Activated CD4-positive, alpha-beta T cell treated with anti-CD3 and anti-CD28 coated beads for 36 hours (primary cell): ENCODE measurements at places on chromosomes 11 and 22. TPM values are rescaled to one million over a fixed set of nuclear protein-coding genes. Genes with fewer than 3 reads are reported as not detected.
A peak's percentile ranks its signal among the peaks of the same experiment; 100 is the strongest.

The GDPD4 gene
- not detected for total RNA-seq

The MMP12 gene
- not detected for total RNA-seq

- no peak overlapping the region for H3K27ac ChIP-seq
- H3K4me3 ChIP-seq: no peak overlapping the region
- DNase-seq: no peak
- no peaks in the 10 kb centered on the region for H3K36me3 ChIP-seq
Measured at GRCh38 chr11:27391331-27392015, 28.5 kb upstream of the CCDC34 start.

DNA sequence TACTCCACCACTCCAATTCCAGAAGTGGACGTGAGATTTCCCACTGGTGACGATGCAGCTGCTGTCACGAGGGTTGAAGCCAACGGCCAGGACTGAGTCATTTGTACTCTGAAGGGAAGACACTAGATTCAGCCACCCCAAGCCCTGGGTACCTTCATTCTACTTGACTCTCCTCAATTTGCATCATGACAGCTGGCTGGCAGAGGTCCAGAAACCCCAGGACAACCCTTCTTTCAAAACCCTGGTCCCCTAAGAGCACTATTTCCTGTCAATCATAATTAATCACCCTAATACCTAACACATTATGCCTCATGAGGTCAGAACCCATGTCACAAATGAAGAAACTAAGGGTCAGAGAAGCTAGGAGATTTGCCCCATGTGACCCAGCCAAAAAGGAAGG is 4.9 kb downstream of the EML3 start:
- no peaks in the 10 kb centered on the region for H3K27me3 ChIP-seq
- peaks cover 62% of the 10 kb centered on the region for H3K36me3 ChIP-seq
- peaks cover 34% of the 10 kb centered on the region for H3K4me1 ChIP-seq
- no peak overlapping the region for H3K4me3 ChIP-seq
- H3K27ac ChIP-seq: no peak overlapping the region

GRCh38 chr22:37983860-37984791 is at the start of gene SOX10:
Gene SOX10, minus strand, starts transcription at chr22:37984555. Its CDS starts 771 bp downstream, at chr22:37983784.
- no peaks in the 10 kb centered on the region for H3K27me3 ChIP-seq
- H3K4me1 ChIP-seq: no peaks in the 10 kb centered on the region
- no peaks in the 10 kb centered on the region for H3K36me3 ChIP-seq
- H3K4me3 ChIP-seq: no peak within 1 kb of the TSS
- DNase-seq: no peak

DNA sequence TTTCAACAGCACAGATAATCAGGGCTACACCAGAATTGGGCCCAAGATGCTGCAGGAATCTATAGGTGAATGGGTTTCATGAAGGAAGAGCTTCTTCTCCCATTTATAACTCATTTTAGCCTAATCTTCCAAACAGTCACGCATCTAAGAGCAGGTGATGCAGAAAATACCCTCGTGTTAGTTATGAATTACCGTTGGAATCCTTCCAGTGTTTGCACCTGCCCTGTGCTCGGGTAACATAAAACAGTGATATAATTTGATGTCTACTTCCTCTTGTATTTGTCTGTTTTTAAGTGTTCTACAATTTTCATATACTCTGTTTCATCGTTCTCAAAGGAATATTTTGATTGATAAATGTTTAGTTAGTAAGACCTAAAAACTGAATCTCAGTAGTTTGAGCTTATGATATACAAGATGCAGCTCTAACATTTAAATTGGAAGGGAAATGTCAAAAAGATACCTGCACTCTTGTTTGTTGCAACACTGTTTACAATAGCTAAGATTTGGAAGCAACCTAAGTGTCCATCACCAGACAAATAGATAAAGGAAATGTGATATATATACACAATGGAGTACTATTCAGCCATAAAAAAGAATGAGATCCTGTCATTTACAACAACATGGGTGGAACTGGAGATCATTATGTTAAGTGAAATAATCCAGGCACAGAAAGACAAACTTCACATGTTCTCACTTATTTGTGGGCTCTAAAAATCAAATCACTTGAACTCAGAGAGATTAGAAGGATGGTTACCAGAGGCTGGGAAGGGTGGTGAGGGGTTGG is 42.1 kb downstream of the PPARA start:
- H3K4me1 ChIP-seq: no peaks in the 10 kb centered on the region
- no peak overlapping the region for H3K27ac ChIP-seq
- H3K27me3 ChIP-seq: no peaks in the 10 kb centered on the region
- no peak for DNase-seq

DNA sequence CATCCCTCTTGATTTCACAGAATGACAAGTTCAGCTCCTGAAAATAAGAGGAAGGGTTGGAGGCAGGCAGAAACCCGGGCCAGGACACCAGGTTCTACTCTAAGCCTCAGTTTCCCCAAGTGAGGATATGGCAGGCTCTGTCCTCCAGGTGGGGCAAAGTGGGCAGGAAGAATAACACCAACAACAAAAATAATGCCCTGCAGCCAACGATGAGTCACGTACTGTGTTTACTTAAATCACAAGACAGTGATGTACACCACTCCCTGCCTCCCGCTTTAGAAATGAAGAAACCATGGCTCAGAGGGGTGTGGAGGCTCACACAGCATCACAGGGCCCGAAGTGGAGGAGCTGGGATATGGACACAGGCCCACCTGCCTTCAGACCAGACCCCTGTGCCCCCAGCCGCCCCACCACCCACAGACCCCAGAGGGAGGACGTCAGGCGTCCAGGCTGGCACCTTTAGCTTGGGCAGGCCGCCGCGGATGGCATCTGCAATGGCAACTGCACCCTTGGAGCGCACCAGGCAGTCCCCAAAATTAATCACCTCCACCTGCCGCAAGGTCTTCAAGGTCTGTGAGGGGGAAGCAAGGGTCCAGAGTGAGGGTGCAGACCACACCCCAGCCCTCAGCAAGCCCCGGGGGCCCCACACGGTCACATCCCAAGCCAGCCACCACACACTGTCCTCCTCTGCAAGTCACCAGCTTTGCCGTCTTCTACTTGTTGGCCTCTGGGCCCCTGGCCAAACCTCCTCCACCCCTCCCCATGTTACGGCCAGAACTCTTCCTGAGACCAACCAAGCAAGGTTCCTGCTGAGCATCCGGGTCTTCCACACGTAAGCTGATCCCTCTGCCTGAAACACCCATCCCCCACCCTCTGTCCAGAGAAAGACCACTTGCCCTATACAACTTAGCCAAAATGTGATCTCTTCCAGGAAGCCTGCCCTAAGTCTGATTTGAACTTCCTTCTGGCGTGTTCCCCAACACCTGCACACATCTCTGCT is 15.8 kb upstream of the CHADL start:
- H3K4me1 ChIP-seq: no peaks in the 10 kb centered on the region
- H3K4me3 ChIP-seq: no peak overlapping the region
- peaks cover 49% of the 10 kb centered on the region for H3K36me3 ChIP-seq
- no peaks in the 10 kb centered on the region for H3K27me3 ChIP-seq
- DNase-seq: no peak

GRCh38 chr11:17468122-17468521 is 8.5 kb downstream of the ABCC8 start:
- peaks cover 7% of the 10 kb centered on the region for H3K27me3 ChIP-seq
- no peak overlapping the region for H3K27ac ChIP-seq
- H3K4me3 ChIP-seq: no peak overlapping the region
- no peaks in the 10 kb centered on the region for H3K4me1 ChIP-seq

DNA sequence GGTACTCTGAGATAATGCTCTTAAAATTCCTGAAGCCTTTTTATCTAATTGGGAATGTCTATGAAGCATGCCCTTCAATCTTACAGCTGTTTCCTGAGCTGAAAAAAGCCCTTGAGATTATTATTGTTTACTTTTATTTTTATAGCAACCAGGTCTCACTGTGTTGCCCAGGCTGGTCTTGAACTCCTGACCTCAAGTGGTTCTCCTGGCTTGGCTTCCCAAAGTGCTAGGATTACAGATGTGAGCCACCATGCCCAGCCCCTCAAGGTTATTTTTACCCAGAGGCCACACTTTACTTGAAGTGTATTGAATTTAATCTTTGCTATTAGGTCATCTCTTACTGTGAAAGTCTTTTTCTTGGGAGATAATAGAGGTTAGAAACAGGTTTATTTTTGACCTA is 7.0 kb upstream of the SWAP70 start:
- no peaks in the 10 kb centered on the region for H3K36me3 ChIP-seq
- H3K4me3 ChIP-seq: no peak overlapping the region
- DNase-seq: no peak

GRCh38 chr22:31001124-31001770 is 32.2 kb downstream of the TUG1 start:
- H3K36me3 ChIP-seq: no peaks in the 10 kb centered on the region
- H3K27ac ChIP-seq: no peak overlapping the region
- H3K4me1 ChIP-seq: no peaks in the 10 kb centered on the region
- no peak for DNase-seq
- no peak overlapping the region for H3K4me3 ChIP-seq
- H3K27me3 ChIP-seq: peaks cover 2% of the 10 kb centered on the region

GRCh38 chr11:76962583-76963416 is 71.4 kb upstream of the B3GNT6 start:
- no peaks in the 10 kb centered on the region for H3K27me3 ChIP-seq
- H3K4me1 ChIP-seq: peaks cover 9% of the 10 kb centered on the region
- H3K27ac ChIP-seq: no peak overlapping the region
- peaks cover 29% of the 10 kb centered on the region for H3K36me3 ChIP-seq
- no peak overlapping the region for H3K4me3 ChIP-seq
- DNase-seq: no peak

GRCh38 chr11:11403763-11404725 is 51.0 kb upstream of the CSNK2A3 start:
- peaks cover 7% of the 10 kb centered on the region for H3K27me3 ChIP-seq
- no peak overlapping the region for H3K4me3 ChIP-seq
- no peak overlapping the region for H3K27ac ChIP-seq
- no peaks in the 10 kb centered on the region for H3K4me1 ChIP-seq
- no peaks in the 10 kb centered on the region for H3K36me3 ChIP-seq

DNA sequence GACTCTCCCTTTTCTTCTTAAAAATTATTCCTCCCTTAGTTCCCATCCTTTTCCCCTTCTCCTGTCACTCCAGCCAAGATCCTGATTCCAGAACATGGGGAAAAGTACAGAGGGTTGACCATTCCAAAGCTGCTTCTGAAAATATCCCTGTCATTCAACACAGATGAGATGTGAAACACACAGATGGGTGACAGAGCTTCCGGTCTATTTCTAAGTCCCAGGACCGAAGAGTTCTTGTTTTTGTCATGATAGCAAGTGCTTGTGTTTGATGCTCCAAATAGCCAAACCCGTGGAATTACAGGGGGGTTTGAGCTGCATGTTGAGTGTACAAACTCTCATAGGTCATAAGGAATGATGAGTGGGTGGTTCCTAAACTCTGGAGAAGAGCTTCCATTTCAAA is 57.9 kb downstream of the PARVA start:
- no peak overlapping the region for H3K27ac ChIP-seq
- DNase-seq: no peak
- H3K27me3 ChIP-seq: no peaks in the 10 kb centered on the region
- no peak overlapping the region for H3K4me3 ChIP-seq
- no peaks in the 10 kb centered on the region for H3K36me3 ChIP-seq
- no peaks in the 10 kb centered on the region for H3K4me1 ChIP-seq

DNA sequence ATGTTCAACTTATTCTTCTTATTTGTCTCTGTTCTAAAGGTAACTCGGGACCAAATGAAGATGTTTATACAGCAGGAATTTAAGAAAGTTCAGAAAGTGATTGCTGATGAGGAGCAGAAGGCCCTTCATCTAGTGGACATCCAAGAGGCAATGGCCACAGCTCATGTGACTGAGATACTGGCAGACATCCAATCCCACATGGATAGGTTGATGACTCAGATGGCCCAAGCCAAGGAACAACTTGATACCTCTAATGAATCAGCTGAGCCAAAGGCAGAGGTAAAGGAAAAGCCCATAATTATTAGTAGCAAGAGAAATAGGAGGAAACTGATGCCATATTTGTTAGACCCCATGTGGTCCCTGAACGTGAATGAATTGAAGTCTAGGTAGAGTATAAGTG is 63.3 kb downstream of the TRIM44 start:
- H3K4me3 ChIP-seq: no peak overlapping the region
- DNase-seq: no peak
- H3K27ac ChIP-seq: peak overlapping the region; percentile 19
- no peaks in the 10 kb centered on the region for H3K27me3 ChIP-seq
- H3K4me1 ChIP-seq: peaks cover 17% of the 10 kb centered on the region

DNA sequence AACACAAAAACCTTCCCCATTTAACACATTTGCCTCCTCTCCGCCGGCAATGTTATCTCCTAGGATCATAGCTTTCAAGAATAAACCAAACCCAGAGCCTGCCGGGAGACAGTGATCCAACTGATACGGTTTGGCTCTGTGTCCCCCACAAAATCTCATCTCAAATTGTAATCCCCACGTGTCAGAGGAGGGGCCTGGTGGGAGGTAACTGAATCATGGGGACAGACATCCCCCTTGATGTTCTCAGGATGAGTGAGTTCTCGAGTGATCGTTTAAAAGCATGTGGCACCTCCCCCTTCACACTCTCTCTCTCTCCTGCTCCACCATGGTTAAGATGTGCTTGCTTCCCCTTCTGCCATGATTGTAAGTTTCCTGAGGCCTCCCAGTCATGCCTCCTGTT is 33.3 kb downstream of the RBFOX2 start:
- no peak for DNase-seq
- no peaks in the 10 kb centered on the region for H3K4me1 ChIP-seq
- H3K36me3 ChIP-seq: no peaks in the 10 kb centered on the region
- no peak overlapping the region for H3K4me3 ChIP-seq

GRCh38 chr22:50719814-50720300 is 18.1 kb upstream of the ACR start:
- H3K36me3 ChIP-seq: no peaks in the 10 kb centered on the region
- no peak overlapping the region for H3K27ac ChIP-seq
